ENCODE measurements at places on chromosomes 13 and 19.

- DNase-seq, result peak; percentile 48
Measured at GRCh38 chr19:30719999-30720345, 347.8 kb downstream of the ZNF536 start.

DNA sequence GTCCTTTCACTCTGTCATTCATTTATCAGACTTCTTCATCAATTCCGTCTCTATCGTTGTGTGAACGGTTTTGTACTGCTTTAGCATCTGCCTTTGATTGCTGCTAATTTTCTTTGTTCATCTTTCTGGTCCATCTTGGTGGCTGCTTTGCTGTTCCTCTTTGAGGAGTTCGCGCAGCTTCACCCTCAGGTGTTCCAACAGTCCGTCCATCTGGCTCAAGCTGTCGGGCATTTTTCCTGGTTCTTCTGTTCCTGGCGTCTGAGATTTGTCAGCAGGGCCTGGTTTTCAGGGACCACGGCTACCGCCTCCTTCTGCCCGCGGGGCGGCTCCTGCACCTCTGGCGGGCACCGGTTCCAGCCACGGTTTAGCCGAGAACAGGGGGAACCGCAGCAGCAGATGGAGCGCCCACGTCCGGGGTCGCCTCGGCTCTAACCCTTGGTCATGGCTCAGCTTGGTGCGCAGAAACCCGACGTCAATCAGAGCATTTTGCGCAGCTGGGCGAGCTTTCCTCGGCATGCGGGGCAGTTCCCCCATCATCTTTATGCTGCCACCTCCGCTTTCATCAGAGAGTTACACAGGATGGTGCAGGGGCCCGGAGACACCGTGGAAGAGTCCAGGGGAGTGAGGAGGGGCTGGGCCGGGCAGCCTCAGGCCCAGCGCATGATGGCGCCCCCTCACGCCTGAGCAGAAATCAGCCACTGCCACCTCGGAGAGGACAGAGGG is 89.5 kb downstream of the ZNF100 start:
- no peak for DNase-seq

GRCh38 chr13:21817878-21818277 is 147.0 kb downstream of the FGF9 start:
- no peak for DNase-seq

DNA sequence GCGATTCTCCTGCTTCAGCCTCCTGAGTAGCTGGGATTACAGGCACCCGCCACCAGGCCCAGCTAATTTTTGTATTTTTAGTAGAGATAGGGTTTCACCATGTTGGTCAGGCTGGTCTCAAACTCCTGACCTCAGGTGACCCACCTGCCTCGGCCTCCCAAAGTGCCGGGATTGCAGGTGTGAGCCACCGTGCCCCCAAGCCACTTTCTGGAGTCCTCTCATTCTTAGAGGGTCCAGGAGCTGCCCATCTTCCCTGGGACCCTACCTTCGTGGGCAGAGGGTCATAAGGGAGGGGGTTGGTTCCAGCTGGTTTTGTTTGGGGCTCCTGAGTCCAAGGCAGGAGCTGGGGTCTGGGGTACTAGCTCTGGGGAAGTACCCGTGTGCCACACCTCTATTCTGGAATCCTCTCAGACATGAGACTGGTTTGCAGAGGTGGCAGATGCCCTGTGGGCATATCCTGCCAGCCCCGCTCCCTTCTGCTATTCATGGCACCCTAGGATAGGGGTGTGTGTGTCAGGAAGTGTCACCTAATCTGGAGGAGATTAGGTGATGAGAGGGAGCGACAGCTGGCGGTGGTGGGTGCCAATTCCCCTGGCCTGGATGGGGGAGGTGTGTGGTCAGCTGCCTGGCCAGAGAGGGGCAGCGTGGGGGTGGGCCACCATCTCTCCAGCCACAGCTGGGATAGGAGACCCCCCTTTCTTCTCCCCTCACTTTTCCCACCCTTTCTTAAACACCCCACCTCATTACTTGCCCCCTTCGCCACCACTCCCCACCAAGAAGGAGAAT is 2.1 kb downstream of the PRMT1 start:
- DNase-seq, result no peak

DNA sequence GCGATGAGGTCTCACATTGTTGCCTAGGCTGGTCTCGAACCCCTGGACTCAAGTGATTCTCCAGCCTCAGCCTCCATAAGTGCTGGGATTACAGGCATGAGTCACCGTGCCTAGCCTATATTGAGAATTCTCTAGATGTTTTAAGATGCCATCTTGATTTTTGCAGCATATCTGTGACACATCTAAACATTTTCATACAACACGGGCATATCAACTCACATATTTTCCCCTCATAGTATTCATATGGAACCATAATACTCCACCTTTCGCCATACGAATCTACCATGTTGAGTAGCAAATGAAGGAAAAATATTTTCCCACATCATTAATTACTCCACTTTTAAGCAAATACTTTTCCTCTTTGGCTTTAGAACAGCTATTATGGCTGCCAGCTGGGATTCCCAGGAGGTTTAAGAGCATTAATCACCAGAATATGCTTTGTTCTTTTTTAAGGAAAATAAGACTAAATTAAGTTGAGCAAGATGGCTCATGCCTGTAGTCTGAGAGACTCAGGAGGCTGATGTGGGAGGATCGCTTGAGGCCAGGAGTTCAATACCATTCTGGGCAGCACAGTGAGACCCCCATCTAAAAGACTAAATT is 56.9 kb upstream of the GTF2F2 start:
- peak; percentile 40 for DNase-seq

- DNase-seq, result no peak
Measured at GRCh38 chr13:33322965-33323668, 37.6 kb upstream of the STARD13 start.

DNA sequence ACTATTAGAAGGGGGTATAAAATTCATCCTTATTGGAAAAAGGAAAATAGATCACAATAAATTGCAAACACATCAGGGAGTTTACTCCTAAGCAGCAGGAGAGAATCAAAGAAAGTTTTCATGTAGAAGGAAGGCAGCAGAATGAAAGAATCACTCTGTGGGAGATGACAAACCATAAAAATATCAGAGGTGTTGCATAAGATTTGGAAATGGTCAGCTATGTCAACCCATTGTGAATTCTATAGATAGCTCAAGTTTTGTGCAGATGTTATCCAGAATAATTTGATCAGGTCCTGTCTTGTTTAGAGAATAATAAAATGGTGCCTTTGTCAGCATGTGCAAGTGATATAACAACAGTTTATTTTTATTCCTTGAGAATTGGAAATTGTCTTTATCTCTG is 622.4 kb downstream of the DCT start:
- no peak for DNase-seq

DNA sequence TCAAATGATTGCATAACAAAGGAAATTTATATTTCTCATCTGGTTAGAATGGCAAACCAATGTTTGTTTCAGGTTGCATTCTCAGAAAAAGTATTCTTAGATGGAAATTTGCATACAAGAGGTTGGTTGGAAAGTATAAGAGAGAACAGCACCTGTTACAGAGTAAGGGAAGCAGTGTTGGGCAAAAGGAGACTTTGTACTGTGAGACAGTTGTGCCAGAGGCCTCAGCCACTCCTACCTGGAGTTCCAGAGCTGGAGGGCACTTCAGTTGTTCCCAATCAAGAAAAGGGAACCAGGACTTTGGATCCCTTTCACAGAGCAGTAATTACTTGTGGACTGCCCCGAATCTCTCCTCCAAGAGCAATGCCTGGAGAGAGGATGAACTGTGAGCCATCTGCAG is 81.8 kb downstream of the SPRY2 start:
- no peak for DNase-seq

GRCh38 chr19:10735741-10736140 is 17.9 kb downstream of the DNM2 start:
- no peak for DNase-seq

GRCh38 chr13:50914176-50914700 is 4.6 kb downstream of the RNASEH2B start:
- peak; percentile 24 for DNase-seq

DNA sequence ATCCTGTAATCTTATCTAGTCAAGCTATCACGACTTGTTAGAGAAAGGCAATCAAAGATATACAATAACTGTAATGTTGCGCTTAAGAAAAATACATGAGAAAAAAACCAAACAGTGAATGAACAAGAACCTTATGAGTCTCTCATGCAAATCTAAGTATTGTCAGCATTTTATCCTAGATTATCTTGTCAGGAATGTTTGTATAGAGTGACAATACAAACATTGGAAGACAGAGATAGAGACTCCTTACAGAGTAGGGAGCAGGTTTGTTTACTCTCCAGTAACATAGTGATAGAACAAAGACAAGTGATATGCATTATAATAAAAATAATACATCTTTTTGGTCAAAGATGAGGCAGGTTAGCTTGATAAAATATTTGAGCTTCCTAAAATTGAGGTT is 444.8 kb downstream of the SLITRK5 start:
- DNase-seq, result no peak

- no peak for DNase-seq
Measured at GRCh38 chr13:31328549-31329235, 128.9 kb downstream of the B3GLCT start.

DNA sequence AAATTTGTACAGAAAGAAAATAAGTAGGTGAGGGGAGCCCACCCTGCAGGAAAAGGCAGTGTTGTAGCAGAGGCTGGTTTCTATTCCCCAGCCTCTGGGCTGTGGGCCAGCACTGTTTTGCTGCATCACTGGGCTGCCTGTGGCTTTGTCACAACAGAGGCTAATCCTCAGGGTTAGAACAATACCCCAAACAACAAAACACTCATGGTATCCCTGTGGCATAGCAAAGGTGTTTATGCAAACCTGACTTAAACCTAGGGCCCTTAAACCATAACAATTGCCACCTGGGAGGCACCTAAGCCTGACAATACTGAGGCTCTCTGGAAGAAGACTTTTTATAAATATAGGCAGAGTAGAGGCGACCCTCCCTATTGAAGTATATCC is 314.7 kb downstream of the OLFM4 start:
- no peak for DNase-seq
